ENCODE measurements at places on chromosomes 6 and 20.

GRCh38 chr20:635893-636338, 17.1 kb downstream of the SRXN1 start:
- DNase-seq: no peak

DNA sequence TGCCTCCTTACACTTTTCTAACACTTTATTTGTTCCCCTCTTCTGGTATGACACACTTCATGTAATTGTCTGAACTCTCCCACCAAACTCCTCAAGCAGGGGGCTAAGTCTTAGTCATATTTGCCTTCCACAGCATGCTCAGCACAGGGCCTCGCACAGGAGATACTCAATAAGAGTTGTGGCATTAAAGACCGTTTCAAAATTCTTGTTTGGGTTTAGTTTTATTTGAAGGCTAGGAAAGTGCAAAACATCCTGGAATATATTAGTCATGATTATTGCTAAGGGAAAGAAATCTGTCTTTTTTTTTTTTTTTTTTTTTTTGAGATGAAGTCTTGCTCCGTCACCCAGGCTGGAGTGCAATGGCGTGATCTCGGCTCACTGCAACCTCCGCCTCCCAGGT, 137.6 kb upstream of the ECI2 start:
- no peak for DNase-seq

DNA sequence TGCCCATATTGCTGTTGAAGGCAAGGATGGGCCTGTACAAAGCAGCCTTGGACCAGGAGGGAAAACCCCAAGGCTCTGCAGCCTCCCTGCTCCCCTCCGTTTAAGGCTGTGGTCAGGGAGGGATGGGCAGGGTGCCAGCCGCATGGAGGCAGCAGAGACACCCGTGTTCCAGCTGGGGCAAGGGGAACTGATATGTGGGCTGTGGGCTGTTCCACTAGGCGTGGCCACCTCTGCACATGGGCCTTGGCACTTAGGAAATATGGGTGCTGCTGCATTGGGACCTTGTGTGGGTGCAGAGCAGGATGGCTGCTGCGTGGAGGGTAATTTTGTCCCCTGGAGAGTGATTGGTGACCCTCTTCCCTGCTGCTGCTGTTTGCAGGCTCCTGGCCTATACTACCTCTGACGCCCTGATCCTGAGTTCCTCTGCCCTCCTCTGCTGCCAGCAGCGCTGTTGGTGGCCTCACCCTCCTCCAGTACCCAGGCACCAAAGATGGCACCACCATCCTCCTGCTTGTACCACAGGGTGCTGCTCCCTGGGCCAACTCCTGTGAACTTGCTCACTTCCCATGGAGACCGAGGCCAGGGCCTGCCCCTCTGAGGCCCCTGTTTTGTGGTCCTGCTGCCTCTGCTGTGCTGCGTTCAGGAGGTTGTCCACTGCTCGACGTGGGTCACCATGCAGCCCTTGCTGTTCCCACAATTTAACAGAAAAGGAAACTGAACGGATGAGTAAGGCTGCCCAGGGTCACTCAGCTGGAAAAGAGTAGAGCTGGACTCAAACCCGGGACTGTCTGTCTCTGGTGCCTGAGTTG, 35.3 kb downstream of the PANK2 start:
- DNase-seq: no peak

GRCh38 chr6:118134736-118135135, 227.7 kb downstream of the SLC35F1 start:
- DNase-seq: no peak

GRCh38 chr20:3847429-3847940, 851 bp downstream of the MAVS start:
- DNase-seq: no peak

- no peak for DNase-seq
These were observed 23.6 kb downstream of the DTD1 start for GRCh38 chr20:18611492-18611891.

- DNase-seq: no peak
These were observed 57.9 kb downstream of the OTOR start for GRCh38 chr20:16806061-16806460.

All from stimulated activated CD4-positive, alpha-beta T cell treated with anti-CD3 and anti-CD28 coated beads, Interleukin-1b, Interleukin-23, amount 100 ng/mL, for 1 hour (primary cell).